ENCODE measurements at places on chromosomes 1 and 21.

- no peak for DNase-seq
Measured at GRCh38 chr1:212125654-212126053, 90.1 kb downstream of the DTL start.

- DNase-seq: no peak
Measured at GRCh38 chr21:37195059-37195458, 72.1 kb downstream of the VPS26C start.

DNA sequence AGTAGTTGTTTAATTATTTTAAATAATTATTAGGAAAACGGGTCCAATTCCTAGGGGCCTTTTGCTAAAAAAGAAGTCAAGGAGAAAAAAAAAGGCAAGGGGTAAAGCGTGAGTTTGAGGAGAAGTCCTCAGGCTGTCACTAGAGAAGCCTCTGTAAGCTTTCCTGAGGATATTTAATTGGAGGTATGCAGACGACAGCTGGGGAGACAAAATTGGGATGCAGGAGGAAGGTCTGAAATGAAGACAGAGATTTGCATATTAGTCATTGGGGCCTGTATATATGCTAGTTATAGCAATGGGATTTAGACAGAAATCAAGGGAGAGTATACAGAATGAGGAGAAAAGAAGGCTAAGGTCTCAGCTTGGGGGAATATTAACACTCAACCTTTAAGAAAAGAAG lies 8.6 kb downstream of the ATP6V1G3 start:
- no peak for DNase-seq

- no peak for DNase-seq
Measured at GRCh38 chr1:16149702-16150488, 6.0 kb downstream of the EPHA2 start.

- no peak for DNase-seq
Measured at GRCh38 chr1:87903242-87903641, 574.6 kb downstream of the LMO4 start.

GRCh38 chr1:150545486-150546032 lies 3.6 kb upstream of the ADAMTSL4 start:
- DNase-seq: no peak

DNA sequence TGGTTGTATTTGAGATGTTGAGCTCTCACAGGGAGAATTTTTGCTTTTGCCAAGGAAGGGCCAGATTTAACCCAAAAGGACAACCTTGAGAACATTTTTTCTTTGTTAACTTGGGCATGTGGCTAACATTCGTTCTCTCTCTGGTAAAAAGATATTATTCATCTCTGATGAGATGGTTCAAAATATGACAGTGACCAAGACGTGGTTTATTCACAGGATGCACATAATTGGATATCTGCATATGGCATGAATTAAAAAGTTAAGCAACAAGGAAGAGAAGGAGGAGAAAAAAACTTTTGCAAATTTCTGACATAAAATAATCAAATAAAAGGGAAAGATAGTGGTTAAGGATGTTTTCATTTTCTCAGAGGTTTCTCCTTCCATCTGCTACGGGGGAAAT lies 43.1 kb upstream of the BCL10 start:
- no peak for DNase-seq

DNA sequence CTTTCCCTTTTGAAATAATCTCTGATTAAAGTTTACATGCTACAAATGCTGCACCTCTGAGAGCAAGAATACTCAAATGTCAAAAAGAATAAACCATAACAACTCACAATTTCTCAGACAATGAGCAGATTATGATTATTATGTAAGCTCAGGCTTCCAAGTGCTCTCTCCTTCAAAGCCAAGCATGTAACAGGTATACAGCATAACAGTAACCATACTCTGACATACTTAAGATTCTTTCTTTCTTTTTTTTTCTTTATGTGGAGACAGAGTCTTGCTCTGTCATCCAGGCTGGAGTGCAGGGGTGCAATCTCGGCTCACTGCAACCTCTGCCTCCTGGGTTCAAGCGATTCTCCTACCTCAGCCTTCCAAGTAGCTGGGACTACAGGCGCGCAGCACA lies 155.4 kb downstream of the EIF4G3 start:
- no peak for DNase-seq

DNA sequence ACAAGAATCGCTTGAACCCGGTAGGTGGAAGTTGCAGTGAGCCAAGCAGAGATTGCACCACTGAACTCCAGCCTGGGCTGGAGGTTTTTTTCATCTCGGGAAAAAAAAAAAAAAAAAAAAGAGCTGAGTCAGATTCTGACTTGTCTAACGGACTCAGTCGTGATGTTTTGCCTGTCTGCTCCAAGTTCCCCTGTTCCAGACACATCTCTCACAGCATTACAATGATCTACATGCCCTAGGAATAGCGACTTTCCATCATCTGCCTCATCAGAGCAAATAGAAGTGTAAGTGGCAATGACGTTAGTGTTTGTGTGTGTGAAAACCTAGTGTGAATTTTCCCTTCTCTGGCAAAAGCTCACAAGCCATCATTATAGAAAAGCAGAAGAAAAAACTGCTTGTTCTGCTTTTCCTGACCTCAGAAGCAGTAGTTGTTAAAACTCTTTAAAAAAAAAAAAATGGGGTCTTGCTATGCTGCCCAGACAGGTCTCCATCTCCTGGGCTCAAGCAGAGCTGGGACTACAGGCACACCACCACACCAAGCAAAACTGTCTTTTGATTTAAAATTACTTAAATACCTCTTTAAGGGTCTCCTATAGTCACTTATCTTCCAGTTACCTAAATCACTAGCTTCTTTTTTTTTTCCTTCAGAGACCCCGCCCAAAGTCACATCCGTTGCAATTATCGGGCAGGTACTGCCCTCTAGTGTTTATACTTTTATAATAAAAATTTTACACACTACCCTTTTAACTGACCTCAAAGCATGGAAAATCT lies 37.3 kb downstream of the PLEKHO1 start:
- DNase-seq: peak; percentile 67

DNA sequence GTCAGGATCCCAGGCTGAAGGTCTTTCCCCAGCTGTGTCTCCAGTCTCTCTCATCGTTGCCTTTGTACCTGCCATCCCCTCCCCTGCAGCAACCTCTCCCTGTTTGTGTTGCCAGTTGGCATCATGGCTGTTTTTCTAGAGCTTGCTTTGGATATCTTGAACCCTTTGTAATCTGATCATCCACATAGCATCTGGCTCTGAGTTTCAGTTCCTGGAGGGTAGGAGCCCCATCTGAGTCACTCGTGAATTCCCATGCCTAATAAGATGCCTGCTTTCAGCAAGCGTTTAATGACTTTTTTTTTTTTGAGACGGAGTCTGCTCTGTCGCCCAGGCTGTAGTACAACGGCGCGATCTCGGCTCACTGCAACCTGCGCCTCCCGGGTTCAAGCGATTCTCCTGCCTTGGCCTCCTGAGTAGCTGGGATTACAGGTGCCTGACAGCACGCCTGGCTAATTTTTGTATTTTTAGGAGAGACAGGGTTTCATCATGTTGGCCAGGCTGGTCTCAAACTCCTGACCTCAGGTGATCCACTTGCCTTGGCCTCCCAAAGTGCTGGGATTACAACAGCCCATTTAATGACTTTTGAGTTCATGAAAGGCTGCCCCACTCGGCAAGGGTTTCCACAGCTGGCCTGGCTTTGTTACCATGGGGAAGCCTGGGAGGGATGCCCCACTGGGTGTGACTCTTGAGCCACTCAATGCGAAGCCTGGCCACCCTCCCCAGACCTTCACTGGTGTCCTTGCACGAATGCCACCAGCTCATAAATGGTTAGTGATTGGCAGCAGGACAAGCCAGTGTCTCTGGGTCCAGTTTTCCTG lies 11.9 kb downstream of the ALPL start:
- DNase-seq: peak; percentile 37

- DNase-seq: no peak
Measured at GRCh38 chr1:184635980-184636431, 118.7 kb downstream of the EDEM3 start.

DNA sequence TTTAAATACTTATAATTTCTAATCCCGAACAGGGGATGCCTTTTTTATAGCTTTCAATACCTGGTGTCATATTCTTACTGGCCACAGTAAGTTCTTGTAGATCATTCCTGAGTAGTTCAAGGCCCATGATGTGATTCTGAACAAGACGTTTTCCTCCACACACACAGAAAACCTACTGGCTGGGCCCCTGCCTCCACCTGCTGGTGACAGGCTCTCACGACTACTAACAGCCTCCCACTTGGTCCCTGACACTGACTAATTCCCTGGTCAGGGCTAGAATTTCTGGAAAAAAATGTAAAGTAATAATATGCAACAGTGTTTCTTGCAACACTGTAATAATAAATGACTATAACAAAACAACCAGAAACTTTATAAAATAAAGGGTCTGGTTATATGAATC lies 50.4 kb upstream of the RIPK4 start:
- peak; percentile 89 for DNase-seq

DNA sequence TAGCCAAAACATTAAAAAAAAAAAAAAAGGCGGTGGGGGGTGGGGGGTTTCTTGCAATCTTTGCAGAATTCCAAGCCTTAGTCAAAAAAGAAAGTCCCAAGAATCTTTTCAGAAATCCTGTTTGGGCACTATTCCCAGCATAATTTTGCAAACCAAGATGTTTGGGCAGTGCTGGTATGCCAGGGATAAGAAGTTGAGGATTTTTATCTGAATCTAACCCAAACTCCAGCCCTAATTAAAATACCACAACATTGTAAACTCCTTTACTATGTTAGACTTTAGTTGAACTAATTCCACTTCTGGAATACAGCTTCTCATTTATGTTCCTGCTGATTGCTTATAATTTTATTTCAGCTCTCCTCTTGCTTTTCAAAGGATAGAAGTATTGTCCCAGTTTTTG lies 504.1 kb upstream of the ADGRL2 start:
- DNase-seq: peak; percentile 13

DNA sequence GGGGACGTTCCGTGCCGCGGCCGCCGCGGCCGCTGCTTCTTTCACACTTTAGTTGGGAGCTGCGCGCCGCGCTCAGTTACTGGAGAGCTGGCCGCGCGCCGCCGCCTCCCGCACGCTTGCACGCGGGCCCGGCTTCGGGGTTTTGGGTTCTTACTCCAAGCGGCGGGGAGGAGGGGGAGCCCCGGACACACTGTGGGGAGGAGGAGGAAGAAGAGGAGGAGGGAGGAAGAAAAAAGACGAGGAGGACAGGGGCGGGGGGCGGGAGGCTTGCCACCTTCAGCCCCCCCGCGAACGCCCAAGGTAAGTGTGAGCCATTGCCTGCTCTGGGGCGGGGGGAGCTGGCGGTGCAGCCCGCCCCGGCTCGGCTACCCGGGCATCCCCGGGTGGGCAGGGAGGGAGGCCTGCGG lies 243 bp downstream of the C1orf21 start:
- no peak for DNase-seq

DNA sequence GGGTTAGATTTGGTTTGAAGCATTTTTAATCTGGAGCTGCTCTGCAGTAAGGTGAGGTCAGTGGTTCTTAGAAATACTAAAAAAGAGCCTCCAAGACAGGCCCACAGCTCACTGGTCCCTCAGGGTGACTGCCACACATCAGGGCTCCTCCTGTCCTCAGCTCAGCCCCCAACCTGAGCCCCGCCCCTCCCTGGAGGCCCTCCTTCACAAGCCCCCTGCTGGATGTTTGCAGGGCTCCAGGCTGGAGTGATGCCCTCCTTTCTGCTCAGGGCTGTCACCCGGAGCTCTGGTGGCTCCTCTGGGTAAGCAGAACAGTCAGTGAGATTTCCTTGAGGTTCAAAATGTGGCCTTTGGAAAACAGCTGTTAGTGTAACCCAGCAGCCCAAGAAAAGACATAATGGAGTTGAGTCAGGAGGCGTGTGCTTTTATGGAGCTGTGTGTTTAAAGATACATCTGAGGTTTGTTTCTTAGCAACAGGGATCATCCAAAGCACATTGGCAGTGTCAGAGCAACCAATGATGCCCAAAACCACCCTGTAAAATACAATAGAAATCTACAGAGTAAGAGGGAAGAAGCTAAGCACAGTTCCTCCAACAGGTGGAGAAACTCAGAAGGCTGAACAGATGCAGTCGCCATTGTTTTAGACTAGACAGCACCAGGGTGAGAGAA lies 21.4 kb downstream of the STUM start:
- no peak for DNase-seq

- no peak for DNase-seq
Measured at GRCh38 chr1:119721896-119722295, 10.2 kb downstream of the PHGDH start.

GRCh38 chr1:160308451-160309184 lies 23.7 kb upstream of the PEX19 start:
- DNase-seq: peak; percentile 42

DNA sequence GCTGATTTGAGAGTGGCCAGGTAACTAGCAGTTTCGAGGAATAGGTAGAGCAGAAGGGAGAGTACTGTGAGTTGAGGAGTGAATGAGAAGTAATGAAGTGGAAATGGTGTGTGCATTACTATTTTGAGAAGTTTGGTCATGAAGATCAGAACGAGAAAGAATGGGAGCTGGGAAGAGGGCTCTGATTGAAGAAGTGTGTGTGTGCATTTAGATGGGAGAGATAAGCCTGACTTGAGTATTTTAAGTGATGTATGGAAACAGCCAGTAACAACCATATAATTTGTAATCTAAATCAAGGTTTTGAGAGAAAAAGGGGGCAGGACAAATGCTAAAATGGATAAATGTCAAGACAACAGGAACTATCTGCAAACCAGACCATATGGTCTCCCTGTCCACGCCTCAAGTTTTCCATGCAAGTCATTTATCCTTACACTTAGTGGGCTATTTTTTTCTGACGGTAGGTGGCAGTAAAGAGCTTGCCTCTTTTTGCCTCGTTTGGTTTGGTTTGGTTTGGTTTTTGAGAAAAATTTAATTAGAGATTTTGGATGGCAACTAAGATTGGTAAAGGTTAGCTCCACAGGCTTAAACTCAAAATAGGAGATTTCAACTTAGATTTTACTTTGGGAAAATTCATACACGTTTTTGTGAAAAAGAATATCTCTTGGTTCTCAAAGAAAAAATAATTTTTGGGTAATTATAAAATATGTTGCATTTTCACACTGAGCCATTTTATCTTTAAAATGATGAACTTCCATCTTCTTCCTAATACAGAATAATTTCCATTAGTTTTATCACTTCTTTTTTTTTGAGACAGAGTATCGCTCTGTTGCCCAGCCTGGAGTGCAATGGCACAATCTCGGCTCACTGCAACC lies 9.5 kb upstream of the B3GALNT2 start:
- peak; percentile 70 for DNase-seq

DNA sequence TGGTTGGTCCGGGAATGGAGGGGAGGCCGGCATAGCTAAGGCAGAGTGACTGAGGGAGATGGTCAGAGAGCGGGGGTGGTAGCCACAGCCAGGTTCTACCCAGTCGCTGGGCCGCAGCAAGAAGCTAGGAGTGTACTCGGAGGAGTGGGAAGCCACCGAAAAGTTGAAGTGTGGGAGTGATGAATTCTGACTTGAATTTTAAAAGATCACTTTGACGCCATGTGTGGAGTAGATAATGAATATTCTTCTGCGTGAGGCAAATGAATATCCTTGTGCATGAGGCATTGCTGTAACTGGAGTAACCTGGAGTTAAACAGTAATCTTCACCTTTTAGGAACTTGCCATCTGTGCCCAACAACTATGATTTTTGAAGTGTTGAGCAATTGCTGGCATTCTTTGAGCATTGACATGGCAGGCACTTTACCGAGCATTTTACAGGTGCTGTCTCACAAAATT lies 6.9 kb downstream of the CTPS1 start:
- no peak for DNase-seq

DNA sequence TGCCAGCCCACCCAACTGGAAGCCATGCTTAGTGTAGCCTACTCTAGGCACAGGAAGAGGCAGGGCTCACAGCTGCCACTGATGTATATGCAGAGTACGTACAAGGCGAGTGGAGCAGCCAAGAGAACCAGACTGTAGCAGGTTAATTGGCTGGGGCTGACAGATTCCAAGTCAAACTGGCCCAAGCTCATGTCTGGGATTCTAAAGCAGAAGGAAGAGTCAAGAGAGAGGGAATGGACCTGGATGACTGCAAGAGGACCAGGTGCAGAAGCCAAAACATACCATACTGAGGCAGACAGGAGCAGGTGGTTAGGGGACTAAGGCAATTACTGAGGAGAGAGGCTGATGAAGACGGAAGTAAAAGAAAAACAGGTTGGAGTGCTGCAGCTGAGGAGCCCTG lies 51.3 kb upstream of the LRRN2 start:
- no peak for DNase-seq
